ENCODE measurements at places on chromosomes 4 and X. TPM values are rescaled to one million over a fixed set of nuclear protein-coding genes. Genes with fewer than 3 reads are reported as not detected.

Gene SOWAHD
- polyA plus RNA-seq: 1.1 TPM

Gene CLDN34
- not detected for polyA plus RNA-seq

Gene GDI1
- 91.8 TPM for polyA plus RNA-seq

Gene PALLD
- 182 TPM for polyA plus RNA-seq

Gene ETDA
- not detected for polyA plus RNA-seq

Gene F8
- 5.4 TPM for polyA plus RNA-seq

Gene GPR173
- polyA plus RNA-seq: 8.8 TPM

Gene PAGE4
- not detected for polyA plus RNA-seq

Gene POU3F4
- polyA plus RNA-seq: not detected

Gene MEPE
- polyA plus RNA-seq: not detected

Gene CT47B1
- not detected for polyA plus RNA-seq

Gene XAGE2
- not detected for polyA plus RNA-seq

GRCh38 chr4:150140774-150141400, 62.6 kb downstream of the DCLK2 start:
- DNase-seq: no peak

DNA sequence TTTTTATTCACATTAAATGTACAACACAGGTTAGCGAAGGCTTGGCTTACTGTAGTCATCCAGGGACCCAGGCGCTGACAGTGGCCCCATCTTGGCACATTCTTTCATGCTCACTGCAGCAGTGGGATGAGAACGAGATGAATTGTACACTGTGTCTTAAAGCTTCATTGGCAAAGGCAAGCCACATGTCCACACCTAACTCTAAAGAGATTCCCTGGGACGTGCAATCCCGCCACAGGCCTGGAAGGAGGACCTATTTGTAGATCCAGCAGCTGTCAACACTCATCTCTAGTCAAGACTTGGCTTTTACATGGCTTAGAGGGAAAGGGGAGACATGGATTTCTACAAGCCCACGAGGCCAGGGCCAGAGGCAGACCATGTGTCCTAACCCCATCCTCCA, 16.1 kb upstream of the CXCR3 start:
- DNase-seq: no peak

DNA sequence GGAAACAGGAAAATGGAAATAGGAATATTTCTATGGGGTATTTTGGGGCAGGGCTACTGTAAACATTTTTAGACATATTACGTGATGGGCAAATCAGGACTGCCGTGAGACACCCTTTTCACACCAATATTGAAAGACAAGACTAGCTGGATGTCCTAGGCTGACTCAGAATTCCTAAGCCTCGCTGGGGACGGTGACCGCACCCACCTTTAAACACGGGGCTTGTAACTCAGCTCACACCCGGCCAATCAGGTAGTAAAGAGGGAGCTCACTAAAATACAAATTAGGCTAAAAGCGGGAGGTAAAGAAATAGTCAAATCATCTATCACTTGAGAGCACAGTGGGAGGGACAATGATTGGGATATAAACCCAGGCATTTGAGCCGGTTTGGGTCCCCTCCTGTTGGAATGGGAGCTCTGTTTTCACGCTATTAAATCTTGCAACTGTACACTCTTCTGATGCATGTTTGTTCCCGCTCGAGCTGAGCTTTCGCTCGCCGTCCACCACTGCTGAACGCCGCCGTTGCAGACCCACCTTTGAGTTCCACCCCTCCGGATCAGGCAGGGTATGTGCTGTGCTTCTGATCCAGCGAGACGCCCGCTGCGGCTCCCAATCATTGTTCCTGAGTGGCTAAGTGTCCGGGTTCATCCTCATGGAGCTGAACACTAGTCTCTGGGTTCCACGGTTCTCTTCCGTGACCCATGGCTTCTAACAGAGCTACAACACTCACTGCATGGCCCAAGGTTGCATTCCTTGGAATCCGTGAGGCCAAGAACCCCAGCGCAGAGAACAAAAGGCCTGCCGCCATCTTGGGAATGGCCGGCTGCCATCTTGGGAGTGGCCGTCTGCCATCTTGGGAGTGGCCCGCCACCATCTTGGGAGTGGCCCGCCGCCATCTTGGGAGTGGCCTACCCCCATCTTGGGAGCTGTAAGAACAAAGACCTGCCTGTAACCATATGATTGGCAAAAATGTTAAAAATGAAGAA, 152.6 kb downstream of the CRLF2 start:
- DNase-seq: no peak

DNA sequence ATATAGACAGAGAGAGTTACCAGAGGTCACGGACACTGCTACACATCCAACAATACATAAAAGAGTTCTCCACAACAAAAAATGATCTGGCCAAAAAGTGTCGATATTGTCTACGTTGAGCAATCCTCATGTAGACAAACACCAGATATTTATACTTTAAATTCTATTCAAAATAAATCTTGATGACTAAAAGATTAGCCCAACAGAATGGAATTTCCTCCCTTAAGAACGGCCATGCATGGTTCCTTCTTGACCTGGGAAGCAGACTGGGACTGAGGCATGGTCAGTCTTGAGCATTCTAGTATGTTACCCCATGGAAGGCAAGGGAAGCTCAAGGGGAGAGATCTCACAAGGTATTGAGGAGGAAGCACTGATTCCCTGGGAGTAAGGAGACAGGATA, 43.5 kb downstream of the LHFPL1 start:
- no peak for DNase-seq

DNA sequence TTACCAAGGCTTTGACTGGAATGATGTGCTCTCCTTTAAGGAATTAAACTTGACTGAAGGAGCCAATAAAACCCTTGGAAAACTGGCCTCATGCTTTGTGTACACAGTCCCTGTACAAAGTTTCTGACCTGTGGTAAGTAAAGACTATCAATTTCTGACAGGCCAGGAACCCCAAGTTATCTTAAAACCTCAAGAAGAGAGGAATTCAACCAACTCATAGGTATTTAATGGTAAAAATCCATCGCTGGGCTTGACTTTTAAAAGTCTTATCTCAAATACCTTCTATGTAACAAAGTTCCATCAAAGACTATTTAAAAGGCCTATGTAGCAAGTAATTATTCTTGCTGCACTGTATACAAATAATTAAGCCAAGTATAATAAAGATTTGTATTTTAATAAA, 103.7 kb upstream of the TENT5D start:
- no peak for DNase-seq

- DNase-seq: no peak
These were observed 16.4 kb upstream of the PRSS48 start for GRCh38 chr4:151260526-151260925.

DNA sequence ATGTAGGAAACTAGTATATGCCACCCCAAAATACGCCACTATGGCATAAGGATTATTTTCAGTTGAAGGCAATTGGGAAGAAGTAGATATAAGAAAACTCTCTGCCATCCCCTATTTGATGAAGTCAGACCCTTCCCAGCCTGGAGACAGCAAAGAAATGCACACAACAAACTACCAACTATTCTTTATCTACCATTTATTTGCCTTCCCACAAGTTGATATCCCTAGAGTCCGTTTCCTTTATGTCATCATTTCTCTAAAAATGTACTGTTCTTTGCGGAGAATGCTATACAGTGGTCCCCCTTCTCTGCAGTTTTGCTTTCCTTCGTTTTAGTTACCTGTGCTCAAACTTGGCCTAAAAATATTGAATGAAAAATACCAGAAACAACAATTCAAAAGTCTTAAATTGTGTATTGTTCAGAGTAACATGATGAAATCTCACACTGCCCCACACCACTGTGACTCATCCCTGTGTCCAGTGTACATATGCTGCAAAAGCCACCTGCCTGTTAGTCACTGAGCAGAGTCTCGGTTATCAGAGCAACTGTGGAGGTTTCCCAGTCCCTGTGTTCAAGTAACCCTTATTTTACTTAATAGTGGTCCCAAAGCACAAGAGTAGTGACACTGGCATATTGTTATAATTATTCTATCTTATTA, 152.3 kb downstream of the WDFY3 start:
- DNase-seq: no peak

DNA sequence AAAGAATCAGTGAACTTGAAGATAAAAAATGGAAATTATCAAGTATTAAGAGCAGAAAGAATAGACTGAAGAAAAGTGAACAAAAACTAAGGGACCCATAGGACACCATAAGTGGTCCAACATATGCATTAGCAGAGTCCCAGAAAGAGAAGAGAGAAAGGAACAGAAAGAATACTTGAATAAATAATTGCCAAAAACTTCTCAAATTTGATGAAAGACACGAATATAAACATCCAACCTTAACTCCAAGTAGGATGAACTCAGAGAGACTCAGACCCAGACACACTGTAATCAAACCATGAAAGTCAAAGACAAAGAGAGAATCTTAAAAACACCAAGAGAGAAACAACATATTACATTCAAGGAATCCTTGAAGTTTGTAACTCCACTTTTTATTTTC, 35.7 kb downstream of the MORC4 start:
- DNase-seq: no peak

GRCh38 chr4:3822230-3822947, 56.2 kb downstream of the ADRA2C start:
- peak; percentile 22 for DNase-seq

- DNase-seq: peak; percentile 23
These were observed 48.3 kb downstream of the SEL1L3 start for GRCh38 chr4:25814301-25815136.

- no peak for DNase-seq
These were observed 55.7 kb upstream of the CCDC160 start for GRCh38 chrX:134181275-134181660.

DNA sequence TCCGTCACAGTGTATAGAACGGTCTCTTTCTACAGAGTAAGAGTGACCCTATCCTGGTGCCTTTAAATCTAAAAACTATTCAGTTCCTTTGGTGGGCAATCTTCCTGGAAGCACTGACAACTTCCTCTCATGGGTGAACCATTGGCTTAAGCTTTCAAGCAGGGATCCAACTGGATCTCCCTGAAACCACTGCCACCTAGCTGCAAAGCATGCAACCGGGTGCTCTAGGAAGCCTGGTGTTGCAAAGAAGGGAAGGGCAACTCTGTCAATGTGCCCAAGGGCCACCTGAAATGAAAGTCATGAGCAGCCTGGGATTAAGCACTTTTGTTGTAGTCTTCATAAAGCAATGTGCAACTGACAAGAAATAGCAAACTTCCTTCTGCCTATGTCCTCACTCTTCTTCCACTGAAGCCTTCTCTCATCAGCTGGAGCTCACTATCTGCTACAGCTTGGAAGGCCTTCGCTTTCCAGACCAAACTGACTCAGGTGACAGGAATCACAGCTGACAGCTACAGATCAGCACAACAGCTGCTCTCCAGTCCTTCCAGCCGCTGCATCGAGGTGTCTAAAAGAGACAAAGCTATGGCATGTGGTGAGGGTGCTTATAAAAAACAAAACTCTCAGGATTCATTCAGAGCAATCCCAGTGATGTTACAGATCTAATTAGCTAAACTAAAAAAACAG, 46.1 kb downstream of the SETD7 start:
- no peak for DNase-seq

GRCh38 chr4:7705593-7705992, 234.1 kb downstream of the AFAP1 start:
- no peak for DNase-seq

- DNase-seq: no peak
These were observed 9.6 kb downstream of the SYNPO2 start for GRCh38 chr4:118898221-118898620.
